ENCODE measurements at places on chromosomes 2 and 18.

DNA sequence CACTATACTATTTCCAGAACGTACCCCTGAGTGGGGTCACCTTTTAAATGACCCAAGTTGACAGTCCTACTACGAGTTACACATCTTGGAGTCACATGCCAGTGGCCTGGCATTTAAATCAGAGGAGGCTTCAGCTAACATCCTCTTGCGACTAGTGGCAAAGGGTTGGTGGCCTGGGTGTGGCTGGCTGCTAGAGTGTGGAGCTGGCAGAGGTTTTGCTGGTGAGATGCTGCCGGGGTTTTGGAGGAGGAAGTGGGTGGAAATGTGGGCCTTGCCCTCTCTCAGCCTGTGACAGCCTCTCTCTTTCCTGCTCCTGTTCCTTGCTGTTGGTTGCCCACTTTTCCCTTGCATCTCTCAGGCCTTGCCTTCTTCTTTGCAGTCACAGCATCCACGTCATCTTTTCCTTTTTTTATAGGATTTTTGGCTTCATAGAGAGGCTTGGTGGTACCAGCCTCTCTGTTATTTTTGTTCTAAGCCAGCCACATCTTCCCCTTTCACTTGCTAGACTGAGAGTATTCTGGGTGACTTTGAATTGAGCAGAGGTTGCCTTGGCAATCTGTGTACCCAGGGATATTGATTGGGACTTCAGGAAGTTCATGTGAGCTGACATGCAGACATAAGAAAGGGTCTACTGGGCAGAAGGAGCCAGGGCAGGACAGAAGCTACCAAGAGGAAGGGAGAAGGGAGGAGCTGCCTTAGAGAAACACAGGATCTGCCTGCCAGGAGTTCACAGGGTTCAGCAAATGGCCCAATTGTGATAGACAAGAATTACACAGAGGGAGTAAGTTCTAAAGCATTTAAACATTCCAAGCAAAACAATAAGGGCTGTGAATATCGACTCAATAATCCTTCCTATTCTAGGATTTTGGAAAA lies 55.4 kb downstream of the CDC42EP3 start:
- DNase-seq: no peak
- no peaks in the 10 kb centered on the region for H3K36me3 ChIP-seq
- no peak overlapping the region for H3K4me3 ChIP-seq
- H3K4me1 ChIP-seq: no peaks in the 10 kb centered on the region
- no peaks in the 10 kb centered on the region for H3K27me3 ChIP-seq
- H3K27ac ChIP-seq: no peak overlapping the region

DNA sequence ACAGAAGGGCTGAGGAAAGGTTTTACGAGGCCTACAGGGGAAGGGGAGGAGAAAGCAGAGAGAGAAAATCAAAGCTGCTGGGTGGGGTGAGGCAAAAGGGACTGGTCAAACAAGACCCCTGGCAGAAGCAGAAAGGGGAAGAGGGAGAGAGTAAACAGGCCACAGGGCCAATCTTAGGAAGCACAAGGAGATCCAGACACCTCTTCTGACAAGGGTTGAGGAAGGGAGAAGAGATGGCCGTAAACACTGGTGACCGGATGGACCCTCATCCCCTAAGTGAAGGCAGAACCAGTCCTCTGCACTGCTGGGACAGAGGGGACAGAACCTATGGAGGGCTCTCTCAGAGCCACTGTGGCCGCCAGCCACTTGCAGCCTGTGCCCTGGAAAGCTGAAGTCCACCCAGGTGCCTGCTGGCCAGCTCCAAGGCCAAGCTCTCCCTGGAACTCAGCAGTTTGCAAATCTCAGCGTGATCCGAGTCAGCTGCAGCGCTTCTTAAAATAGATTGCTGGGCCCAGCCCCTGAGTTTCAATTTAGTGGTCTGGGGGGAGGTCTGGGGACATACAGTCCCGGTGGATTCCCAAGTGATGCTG lies 108.8 kb downstream of the TMEM163 start:
- no peaks in the 10 kb centered on the region for H3K36me3 ChIP-seq
- no peak overlapping the region for H3K27ac ChIP-seq
- H3K4me1 ChIP-seq: no peaks in the 10 kb centered on the region
- no peak for DNase-seq

GRCh38 chr2:36582538-36582937 lies 15.4 kb downstream of the FEZ2 start:
- no peak overlapping the region for H3K4me3 ChIP-seq
- no peak overlapping the region for H3K27ac ChIP-seq
- no peaks in the 10 kb centered on the region for H3K4me1 ChIP-seq
- no peaks in the 10 kb centered on the region for H3K27me3 ChIP-seq

DNA sequence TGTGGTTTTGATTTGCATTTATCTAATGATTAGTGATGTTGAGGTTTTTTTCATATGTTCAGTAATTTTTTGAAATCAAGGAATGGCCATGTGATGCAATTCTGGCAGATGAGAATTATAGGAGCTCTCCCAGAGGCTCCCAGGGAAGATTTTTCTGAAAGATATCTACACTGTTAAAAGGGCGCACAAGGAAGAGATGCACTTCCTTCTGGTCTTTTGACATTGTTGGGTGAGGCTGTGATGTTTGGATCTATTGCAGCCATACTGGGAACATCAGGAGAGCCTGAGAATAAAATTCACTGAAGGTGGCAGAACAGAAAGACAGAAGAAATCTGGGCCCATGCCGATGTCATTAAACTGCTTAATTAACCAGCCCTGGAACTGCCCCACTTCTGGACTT lies 108.5 kb downstream of the DDX1 start:
- H3K27me3 ChIP-seq: peaks cover 23% of the 10 kb centered on the region
- no peak for DNase-seq
- no peak overlapping the region for H3K4me3 ChIP-seq
- no peak overlapping the region for H3K27ac ChIP-seq
- H3K4me1 ChIP-seq: peaks cover 3% of the 10 kb centered on the region

GRCh38 chr18:47701134-47701533 lies 229.3 kb downstream of the SMAD2 start:
- no peaks in the 10 kb centered on the region for H3K4me1 ChIP-seq
- no peaks in the 10 kb centered on the region for H3K27me3 ChIP-seq
- H3K4me3 ChIP-seq: no peak overlapping the region
- no peak for DNase-seq
- H3K36me3 ChIP-seq: no peaks in the 10 kb centered on the region

- H3K27ac ChIP-seq: no peak overlapping the region
- no peaks in the 10 kb centered on the region for H3K27me3 ChIP-seq
- H3K4me1 ChIP-seq: no peaks in the 10 kb centered on the region
- H3K36me3 ChIP-seq: no peaks in the 10 kb centered on the region
- peak; percentile 37 for DNase-seq
- H3K4me3 ChIP-seq: no peak overlapping the region
Observed at GRCh38 chr18:4106407-4107033, 348.6 kb downstream of the DLGAP1 start.

DNA sequence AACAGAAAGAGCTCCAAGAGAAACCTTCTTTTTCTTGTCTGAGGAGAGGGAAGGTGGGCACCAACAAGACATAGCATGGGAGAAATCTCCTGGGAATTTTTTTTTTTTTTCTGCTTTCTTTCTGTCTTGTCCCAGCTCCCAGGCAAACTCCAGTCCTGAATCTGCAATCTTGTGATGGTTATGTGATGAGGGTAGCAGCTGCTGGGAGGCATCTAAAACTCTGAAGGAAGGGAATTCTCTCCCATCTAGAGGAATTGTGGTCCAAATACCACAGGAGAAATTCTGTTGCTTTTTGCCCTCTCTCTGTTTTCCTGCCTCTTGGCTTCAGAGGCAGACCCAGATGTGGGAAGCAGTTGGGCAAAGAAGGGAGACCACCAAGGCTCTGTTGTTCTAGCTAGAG lies 16.7 kb downstream of the SCRN3 start:
- H3K36me3 ChIP-seq: no peaks in the 10 kb centered on the region
- no peak overlapping the region for H3K27ac ChIP-seq
- DNase-seq: no peak
- no peak overlapping the region for H3K4me3 ChIP-seq
- H3K4me1 ChIP-seq: no peaks in the 10 kb centered on the region
- no peaks in the 10 kb centered on the region for H3K27me3 ChIP-seq

GRCh38 chr2:1808981-1809422 lies 64.7 kb upstream of the PXDN start:
- H3K4me1 ChIP-seq: no peaks in the 10 kb centered on the region
- peaks cover 61% of the 10 kb centered on the region for H3K27me3 ChIP-seq
- no peak overlapping the region for H3K27ac ChIP-seq

- no peak overlapping the region for H3K4me3 ChIP-seq
- no peak overlapping the region for H3K27ac ChIP-seq
- H3K36me3 ChIP-seq: no peaks in the 10 kb centered on the region
- peaks cover 4% of the 10 kb centered on the region for H3K27me3 ChIP-seq
- DNase-seq: peak; percentile 45
Observed at GRCh38 chr2:118371515-118371914, 283.2 kb downstream of the INSIG2 start.

GRCh38 chr2:35462226-35462998 lies 893.2 kb upstream of the CRIM1 start:
- H3K36me3 ChIP-seq: no peaks in the 10 kb centered on the region
- DNase-seq: no peak
- no peaks in the 10 kb centered on the region for H3K4me1 ChIP-seq
- no peak overlapping the region for H3K4me3 ChIP-seq

DNA sequence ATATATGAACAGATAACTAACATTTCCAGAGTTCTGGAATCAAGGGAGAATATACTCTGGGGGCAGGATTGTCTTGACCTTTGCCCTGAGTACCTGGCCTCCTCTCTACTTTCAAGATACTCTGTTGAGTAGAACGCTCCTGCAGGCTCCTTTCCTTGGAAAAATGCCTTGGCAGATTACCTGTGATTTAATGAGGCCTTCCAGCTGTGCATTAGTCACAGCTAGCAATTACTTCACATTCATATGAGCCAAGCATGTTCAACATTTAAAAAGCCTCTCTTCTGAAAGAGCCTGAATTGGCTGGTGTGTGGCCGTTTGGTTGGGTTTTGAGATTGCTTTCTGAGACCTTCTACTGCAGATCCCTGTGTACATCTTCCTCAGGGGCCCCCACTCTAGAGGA lies 142.2 kb downstream of the PLCL1 start:
- no peaks in the 10 kb centered on the region for H3K36me3 ChIP-seq
- no peak for DNase-seq
- no peak overlapping the region for H3K4me3 ChIP-seq
- no peak overlapping the region for H3K27ac ChIP-seq
- no peaks in the 10 kb centered on the region for H3K27me3 ChIP-seq

DNA sequence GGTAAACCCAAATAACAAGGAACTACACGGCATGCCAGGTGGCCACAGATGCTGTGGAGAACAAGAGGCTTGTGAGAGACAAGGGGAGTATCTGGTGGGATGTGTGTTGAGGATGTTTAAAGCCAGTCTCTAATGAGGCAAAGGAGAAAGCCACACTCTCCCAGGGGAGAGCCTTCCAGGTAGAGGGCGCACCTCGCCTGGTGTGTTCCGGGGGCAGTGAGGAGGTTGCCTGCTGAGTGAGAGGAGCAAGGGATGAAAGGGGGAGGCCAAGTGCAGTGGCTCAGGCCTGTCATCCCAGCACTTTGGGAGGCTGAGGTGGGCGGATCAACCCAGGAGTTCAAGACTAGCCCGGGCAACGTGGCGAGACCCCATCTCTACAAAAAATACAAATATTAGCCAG lies 16.2 kb downstream of the SAG start:
- H3K36me3 ChIP-seq: no peaks in the 10 kb centered on the region
- no peak overlapping the region for H3K27ac ChIP-seq
- H3K27me3 ChIP-seq: peaks cover 26% of the 10 kb centered on the region
- no peak overlapping the region for H3K4me3 ChIP-seq
- no peak for DNase-seq

GRCh38 chr2:79831961-79832360 lies 319.1 kb downstream of the CTNNA2 start:
- no peaks in the 10 kb centered on the region for H3K27me3 ChIP-seq
- H3K4me3 ChIP-seq: no peak overlapping the region
- no peak overlapping the region for H3K27ac ChIP-seq
- no peak for DNase-seq

Data from K562 (cell line).